ENCODE measurements at places on chromosomes 2 and 18.

DNA sequence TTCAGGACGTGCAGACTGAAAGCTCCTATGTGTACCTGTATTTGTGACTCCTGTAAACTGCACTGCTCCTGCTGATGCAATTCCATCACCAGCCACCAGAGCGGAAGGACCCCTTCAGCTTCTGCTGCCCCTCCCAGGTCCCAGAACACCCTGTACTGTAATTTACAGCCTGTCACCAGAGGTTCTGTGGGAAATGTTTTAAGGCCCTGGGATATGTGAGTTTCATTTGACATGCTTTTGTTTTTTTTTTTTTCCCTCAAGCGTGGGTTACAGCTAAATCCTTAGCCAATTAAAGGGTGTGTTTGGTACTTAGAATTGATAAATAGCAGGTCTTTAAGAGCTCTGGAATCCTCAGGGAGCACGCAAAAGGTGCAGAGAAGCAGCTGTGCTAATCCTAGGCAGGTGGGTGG lies 79.4 kb downstream of the KCTD1 start:
- DNase-seq, result no peak

- peak; percentile 57 for DNase-seq
These were observed 54.7 kb downstream of the DTNB start for GRCh38 chr2:25618676-25619075.

GRCh38 chr2:6359964-6360363 lies 505.7 kb downstream of the CMPK2 start:
- DNase-seq, result no peak

DNA sequence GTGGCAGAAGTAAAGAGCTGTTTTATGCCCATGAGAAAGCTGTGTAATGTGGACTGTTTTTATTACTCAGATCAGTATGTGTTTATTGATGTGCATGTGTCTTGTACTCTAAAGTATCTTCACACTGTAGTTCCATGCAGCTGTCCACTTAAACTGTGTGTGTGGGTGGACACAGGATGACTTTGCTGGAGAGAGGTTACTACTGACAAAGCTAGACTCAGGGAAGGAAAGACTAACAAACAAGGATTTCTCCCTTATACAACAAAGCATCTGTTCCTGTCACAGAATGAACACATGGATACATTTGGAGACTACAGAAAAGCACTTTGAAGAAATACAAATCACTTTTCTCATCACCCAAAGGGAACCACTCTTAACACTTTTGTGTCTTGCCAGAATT lies 10.0 kb downstream of the FHOD3 start:
- DNase-seq, result no peak

- DNase-seq, result peak; percentile 66
These were observed 31.0 kb upstream of the ZEB2 start for GRCh38 chr2:144550911-144551310.

- no peak for DNase-seq
These were observed 68.7 kb downstream of the CABLES1 start for GRCh38 chr18:23203891-23204432.

GRCh38 chr18:22667616-22668422 lies 250.1 kb upstream of the CTAGE1 start:
- peak; percentile 89 for DNase-seq

GRCh38 chr2:85680707-85681371 lies 12.8 kb upstream of the SFTPB start:
- DNase-seq, result no peak

GRCh38 chr2:151767536-151767935 lies 33.3 kb upstream of the NEB start:
- DNase-seq, result peak; percentile 7

DNA sequence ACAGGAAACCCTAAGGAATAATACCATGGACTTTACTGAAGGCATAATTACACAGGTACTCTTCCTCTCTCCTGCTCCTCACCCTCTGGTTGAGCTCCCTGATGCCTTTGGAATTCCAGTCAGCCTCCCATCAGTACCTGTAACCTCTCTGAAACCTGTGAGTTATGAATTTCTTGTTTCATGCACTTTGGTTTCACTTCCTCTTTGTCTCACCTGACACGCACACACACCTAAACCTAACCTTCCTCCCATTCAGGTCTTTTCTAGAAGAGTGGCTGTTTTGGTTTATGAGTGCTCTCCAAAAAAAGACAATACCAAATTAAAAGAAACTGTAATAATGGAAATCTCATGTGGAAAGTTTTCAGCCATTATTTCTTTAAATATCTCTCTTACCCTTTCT lies 451.3 kb upstream of the VWC2L start:
- no peak for DNase-seq

GRCh38 chr2:177064422-177064821 lies 148.2 kb upstream of the HNRNPA3 start:
- no peak for DNase-seq

DNA sequence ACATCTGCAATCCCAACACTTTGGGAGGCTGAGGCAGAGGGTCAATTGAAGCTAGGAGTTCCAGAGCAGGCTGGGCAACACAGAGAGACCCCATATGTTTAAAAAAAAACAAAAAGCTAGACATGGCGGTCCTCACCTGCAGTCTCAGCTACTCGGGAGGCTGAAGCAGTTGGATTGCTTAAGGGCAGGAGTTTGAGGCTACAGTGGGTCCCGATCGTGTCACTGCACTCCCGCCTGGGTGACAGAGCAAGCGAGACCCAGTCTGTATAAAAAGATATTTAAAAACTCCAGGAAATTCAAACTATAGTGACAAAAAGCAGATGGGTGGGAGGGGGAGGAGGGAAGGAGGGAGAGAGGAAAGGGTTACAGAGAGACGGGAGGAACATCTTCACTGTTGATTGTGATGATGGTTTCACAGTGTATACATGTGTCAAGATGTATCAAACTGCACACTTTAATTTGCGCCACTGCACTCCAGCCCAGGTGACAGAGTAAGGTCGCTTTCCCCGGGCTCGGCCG lies 942 bp upstream of the ZNF236 start:
- DNase-seq, result no peak

DNA sequence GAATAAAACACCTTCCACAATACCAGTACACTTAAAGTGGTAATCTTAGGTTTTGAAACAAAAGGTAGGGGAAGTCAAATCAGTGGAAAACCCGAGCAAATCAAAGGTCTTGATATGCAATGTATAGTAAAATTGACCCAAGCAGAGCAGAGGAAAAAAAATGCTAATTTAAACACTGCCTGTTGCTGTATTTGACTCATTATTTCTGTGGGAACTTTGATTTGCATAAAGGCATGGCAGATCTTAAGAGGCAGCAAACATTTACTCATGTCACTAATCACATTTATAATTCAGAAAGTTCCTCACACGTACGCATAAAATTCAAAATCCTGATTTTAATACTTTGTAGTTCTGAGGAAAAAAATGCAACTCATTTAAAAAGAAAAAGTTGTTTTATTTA lies 64.4 kb downstream of the IKZF2 start:
- DNase-seq, result no peak

All from HFFc6 (cell line).